ENCODE measurements at places on chromosomes 13 and 19.

DNA sequence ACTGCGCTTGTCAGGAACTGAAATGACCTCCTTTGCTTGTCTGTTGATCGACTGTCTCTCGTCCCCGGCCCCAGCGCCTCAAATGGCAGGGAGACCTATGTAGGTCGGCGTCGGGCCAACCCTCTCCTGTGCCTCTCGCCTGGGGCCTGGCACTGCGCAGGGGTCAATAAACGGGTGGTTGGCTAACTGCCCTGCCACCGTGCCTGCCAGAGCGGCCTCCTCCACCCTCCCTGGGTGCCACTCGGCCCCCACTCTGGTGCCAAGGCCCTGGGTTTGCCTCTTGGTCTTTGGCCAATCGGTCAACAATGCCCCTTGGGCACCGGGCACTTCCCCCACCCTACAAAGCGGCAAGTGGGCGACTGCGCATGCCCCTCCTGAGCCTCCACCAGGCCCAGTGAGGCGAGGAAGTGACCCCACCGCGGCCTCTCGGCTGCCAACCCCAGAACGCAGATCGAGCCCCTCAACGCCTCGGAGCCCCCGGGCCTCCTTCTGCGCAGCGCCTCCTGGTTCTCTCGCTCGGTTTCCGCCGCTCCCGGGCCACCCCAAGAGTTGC, 1.1 kb downstream of the KEAP1 start:
- DNase-seq: no peak

DNA sequence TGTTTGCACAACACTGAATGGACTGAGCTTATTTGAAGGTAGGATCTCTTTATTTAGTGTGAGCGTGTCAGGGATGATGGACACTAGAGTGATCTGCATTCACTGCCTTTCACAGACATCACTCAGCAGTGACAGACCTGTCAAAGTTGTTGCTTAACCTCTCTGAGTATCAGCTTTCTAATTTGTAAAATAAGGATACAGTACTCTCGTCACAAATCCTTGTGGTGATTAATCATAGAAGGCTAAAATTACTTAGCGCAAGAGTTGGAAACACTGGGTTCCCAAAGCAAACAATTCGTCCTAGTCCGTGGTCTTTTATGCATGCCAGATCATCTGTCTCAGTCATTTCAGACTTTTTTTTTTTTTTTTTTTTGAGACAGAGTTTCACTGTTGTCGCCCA, 16.6 kb downstream of the CARD8 start:
- peak; percentile 8 for DNase-seq

DNA sequence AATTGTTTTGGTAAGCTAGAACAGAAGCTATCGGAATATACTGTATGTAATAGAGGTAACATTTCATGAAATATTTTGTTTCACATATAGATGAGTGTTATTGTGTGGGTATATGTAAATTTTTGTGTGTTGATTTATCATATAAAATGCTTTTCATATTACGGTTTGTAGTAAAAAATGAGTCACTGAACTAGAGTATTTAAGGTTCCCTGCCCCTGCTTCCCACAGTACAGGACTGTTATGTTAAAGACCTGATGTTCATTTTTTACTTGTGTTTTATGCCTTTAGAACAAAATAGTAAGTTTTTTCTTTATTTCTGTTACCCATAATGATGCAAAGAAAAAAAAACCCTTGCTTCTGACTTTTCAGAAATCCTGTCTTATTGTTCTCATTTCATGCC, 243.4 kb downstream of the ENOX1 start:
- no peak for DNase-seq

GRCh38 chr19:14402332-14403144, 16.6 kb downstream of the DDX39A start:
- DNase-seq: peak; percentile 82

DNA sequence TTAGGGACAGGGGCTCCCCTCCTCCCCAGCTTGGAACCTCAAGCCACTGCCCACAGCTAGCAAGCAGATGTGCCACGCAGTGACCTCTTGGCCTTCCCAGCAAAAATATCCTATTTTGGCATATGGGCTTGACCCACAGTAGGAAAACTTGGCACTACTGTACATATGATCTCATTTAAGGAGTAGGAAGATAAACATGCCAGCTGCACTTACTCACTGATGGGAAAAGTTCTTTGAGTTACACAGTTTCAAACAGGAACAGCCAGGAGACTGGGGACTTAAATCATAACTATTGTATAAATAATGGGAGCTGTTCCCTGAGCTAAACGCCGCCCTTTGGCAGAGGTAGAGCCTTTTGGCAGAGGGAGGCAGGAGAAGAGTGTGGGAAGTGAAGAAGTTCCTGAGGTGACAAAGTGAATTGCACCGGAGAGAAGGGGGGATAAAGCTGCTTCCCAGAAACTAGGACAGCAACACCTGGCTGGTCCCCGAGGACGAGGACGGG, 6.1 kb downstream of the SACS start:
- DNase-seq: peak; percentile 99
